ENCODE measurements at places on chromosomes 1 and 21.

DNA sequence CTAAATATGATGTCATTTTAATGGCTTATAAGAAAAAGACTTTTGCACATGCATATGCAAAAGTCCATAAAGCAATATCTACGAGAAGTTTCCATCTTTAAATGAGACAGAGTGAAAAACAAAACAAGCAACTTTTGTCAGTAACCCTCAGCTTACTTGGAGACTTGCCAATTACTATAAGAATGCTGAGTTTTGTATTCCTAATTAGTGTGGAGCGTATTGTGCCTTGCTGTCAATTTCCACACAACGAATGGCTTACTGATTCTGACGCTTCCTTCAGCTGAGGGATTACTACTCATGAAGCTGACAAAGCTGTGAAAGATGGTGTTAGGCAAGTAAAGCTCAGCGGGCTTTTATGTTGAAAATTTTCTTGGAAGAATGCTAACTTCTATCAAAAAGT lies 440.4 kb upstream of the ADAMTS5 start:
- no peak for DNase-seq

GRCh38 chr1:16080422-16081150 lies 7.1 kb upstream of the FAM131C start:
- no peak for DNase-seq

- peak; percentile 60 for DNase-seq
Measured at GRCh38 chr1:246355411-246356230, 151.5 kb downstream of the SMYD3 start.

- no peak for DNase-seq
Measured at GRCh38 chr1:14363036-14363590, 235.4 kb upstream of the KAZN start.

- DNase-seq: no peak
Measured at GRCh38 chr1:204439621-204440375, 28.2 kb upstream of the PPP1R15B start.

DNA sequence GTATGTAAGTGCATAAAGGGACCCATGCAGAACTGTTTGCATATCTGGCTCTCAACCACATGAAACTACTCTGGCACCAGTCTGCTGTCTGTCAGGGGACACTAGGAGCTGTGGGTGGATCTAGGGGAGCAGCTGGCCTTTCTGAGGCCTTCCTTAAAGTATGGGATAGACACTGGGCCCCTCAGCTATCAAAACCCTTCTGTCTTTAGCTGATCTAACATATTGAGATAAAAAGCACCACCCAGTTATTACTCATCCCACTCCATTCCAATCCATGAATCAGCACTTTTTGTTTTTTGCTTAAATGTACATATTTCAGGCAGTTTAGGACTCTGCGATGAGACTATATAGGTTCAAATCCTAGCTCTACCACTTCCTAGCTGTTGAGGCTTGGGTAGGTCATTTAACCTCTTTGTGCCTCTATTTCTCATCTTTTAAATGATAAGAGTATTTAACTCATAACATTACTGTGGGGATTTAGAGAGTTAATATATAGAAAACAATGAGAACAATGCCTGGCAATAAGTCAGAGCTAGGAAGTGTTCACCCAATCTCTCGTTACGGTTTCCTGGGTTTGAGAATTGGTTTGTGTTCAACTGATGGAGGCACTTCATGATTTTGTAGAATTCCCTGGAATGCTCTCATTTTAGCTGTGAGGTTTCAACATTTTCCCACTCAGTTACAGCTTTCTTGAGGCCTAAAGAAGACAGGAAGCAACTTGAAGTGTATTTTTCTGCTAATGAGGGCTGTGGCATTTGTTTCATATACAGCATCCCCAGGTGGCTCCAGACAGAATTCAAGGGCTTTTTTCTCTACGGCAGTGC lies 68.9 kb downstream of the LRIG2 start:
- DNase-seq: no peak

DNA sequence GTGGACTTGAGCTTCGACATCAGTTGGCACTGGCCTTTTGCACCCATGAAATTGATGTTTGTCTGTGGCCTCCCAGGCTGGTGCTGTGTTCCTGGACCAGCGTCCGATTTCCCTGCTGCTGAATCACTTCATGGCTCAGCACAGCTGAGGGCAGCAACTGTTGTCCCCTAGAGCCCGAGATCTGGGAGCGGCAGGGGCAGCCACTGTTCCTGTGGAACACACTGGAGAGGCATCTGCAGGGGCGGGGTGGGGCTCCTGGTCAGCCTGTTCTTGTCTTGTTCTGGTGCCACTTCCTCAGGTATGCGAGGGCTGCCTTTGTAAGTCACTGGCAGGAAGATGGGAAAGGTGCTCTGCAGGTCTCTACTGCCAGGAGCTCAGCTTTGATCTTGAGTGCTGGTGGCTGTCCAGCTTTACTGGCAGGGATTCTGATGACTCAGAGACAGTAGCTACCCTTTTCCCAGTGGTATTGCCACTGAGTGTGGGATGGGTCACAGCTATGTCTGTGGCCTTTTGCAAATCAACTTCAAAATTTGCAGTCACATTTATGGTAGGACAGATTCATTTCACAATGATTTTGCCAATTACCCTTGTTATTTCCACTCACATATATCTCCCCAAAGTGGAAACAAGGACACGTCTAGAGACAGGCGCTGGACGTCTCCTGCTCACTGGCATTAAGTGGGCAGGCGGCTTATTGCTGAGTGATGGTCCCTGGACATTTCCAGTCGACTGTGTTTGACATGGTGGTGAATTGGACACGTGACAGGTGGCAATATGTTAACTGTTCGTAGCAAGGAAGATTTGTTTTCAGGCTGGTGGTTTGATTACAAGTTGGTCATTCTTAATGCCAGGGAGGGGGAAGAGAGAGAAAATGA lies 15.3 kb downstream of the AGPAT3 start:
- DNase-seq: no peak

- DNase-seq: no peak
Measured at GRCh38 chr1:112457241-112457640, 51.5 kb upstream of the WNT2B start.

DNA sequence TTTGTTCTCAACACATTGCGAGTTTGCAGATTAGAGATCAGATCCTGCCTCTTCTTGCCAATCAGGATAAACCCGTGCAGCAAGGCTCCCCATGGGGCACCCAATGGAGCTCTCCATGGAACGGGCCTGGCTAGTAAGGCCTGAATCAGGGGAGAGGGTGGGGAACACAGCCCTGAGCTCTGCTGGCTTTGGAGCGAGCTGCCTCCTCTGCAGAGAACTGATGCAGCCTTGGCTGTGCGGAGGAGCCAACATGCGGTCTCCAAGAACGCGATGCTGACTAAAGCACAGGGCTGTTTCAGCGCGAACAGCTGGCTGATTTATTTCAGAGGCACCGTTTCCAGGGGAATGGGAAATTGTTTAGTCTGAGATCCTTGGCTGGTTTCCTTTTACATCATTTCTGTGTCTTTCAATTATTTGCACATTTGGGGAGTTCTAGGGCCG lies 139.7 kb downstream of the TSEN15 start:
- peak; percentile 58 for DNase-seq

GRCh38 chr1:226304291-226304955 lies 4.5 kb downstream of the LIN9 start:
- DNase-seq: no peak

- no peak for DNase-seq
Measured at GRCh38 chr1:247865416-247865815, 8.4 kb downstream of the TRIM58 start.
